ENCODE measurements at places on chromosomes 7 and 10. TPM values are rescaled to one million over a fixed set of nuclear protein-coding genes. Genes with fewer than 3 reads are reported as not detected.
A peak's percentile ranks its signal among the peaks of the same experiment; 100 is the strongest.

GRCh38 chr10:122468926-122469781, 7.8 kb downstream of the HTRA1 start:
- peak overlapping the region; percentile 25 for H3K4me3 ChIP-seq
- no peaks in the 10 kb centered on the region for H3K36me3 ChIP-seq
- peak; percentile 99 for DNase-seq
- no peaks in the 10 kb centered on the region for H3K27me3 ChIP-seq

GRCh38 chr7:23242321-23242720, 4.3 kb upstream of the GPNMB start:
- DNase-seq: peak; percentile 56
- H3K27me3 ChIP-seq: no peaks in the 10 kb centered on the region
- H3K4me1 ChIP-seq: peaks cover 25% of the 10 kb centered on the region
- H3K27ac ChIP-seq: no peak overlapping the region
- no peak overlapping the region for H3K4me3 ChIP-seq
- H3K36me3 ChIP-seq: no peaks in the 10 kb centered on the region

- peaks cover 19% of the 10 kb centered on the region for H3K36me3 ChIP-seq
- peaks cover 20% of the 10 kb centered on the region for H3K4me1 ChIP-seq
- H3K27ac ChIP-seq: peak overlapping the region; percentile 74
- DNase-seq: peak; percentile 70
Measured at GRCh38 chr10:5892007-5892406, 2.0 kb downstream of the FBH1 start.

GRCh38 chr10:102975483-102976379, 57.6 kb downstream of the CNNM2 start:
- 0 out of 2 replicates have a peak overlapping the region, but pooled peaks have one; percentile 7 for H3K27ac ChIP-seq
- H3K36me3 ChIP-seq: no peaks in the 10 kb centered on the region
- peak; percentile 32 for DNase-seq
- peaks cover 12% of the 10 kb centered on the region for H3K4me1 ChIP-seq
- H3K4me3 ChIP-seq: 0 out of 2 replicates have a peak overlapping the region, but pooled peaks have one; percentile 25

GRCh38 chr10:132971448-132972148, 29.2 kb upstream of the CFAP46 start:
- no peaks in the 10 kb centered on the region for H3K36me3 ChIP-seq
- H3K4me1 ChIP-seq: no peaks in the 10 kb centered on the region
- DNase-seq: no peak
- no peak overlapping the region for H3K4me3 ChIP-seq
- no peak overlapping the region for H3K27ac ChIP-seq

- no peaks in the 10 kb centered on the region for H3K27me3 ChIP-seq
- no peaks in the 10 kb centered on the region for H3K36me3 ChIP-seq
Measured at GRCh38 chr7:75854233-75854632, 24.6 kb upstream of the RHBDD2 start.

DNA sequence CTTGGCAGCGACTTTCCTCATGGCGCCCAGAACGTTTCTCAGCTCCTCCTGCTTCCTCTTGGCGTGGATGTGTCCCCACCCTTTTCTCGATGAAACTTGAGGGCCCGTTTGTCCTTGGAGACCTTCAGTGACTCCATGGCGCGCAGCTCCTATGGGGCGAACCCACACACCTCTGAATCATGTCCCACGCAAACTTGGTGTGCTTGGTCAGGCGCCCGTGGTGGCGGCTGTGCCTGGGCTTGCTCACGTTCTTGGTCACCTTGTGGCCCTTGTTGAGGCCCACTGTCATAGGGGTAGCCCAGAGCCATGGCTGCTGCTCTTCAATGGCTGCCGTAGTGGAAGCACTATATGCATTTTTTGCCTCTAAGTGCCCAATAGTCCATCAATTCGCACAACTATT, 117.5 kb upstream of the FOXP2 start:
- no peak overlapping the region for H3K4me3 ChIP-seq
- no peaks in the 10 kb centered on the region for H3K36me3 ChIP-seq
- H3K27me3 ChIP-seq: no peaks in the 10 kb centered on the region
- no peak overlapping the region for H3K27ac ChIP-seq

Gene UNCX
- polyA plus RNA-seq: not detected

Gene SLC29A4
- 0.37 TPM for polyA plus RNA-seq
